ENCODE measurements at places on chromosomes 7 and 10.
A peak's percentile ranks its signal among the peaks of the same experiment; 100 is the strongest.

DNA sequence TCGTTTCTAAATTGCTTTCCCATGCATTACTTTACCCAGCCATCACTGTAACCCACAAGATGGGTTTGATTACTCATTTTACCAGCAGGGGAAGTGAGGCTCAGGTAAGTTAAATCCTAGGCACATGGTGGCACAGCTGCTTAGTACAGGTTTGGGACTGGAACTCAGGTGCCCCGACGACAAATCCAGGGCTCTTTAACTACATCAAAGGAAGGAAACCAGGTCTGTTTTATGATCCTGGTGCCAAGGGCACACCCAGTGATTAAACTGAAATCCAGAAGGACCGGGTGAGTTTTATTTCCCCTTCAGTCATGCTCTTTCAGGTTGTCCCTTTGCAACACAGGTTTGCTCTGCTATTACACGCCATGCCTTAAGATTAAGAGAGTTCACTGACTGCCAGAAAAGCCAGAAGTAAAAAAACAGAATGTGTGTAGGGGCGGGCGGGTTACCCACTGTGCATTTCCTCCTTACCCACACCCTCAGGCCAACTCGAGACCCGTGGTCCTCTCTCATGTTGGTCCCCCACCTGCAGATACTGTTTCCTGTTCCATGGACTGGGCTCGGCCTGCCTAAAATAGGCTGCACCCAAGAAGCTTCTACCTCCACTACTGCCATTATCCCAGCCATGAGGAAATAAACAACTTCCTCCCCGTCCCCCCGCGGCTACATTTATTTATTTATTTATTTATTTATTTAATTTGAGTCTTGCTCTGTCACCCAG, 55.1 kb upstream of the KDM7A start:
- no peak for DNase-seq

GRCh38 chr10:77685432-77685831, 47.8 kb upstream of the KCNMA1 start:
- DNase-seq, result peak; percentile 65

- DNase-seq, result no peak
Measured at GRCh38 chr7:50212666-50213621, 91.6 kb upstream of the IKZF1 start.

DNA sequence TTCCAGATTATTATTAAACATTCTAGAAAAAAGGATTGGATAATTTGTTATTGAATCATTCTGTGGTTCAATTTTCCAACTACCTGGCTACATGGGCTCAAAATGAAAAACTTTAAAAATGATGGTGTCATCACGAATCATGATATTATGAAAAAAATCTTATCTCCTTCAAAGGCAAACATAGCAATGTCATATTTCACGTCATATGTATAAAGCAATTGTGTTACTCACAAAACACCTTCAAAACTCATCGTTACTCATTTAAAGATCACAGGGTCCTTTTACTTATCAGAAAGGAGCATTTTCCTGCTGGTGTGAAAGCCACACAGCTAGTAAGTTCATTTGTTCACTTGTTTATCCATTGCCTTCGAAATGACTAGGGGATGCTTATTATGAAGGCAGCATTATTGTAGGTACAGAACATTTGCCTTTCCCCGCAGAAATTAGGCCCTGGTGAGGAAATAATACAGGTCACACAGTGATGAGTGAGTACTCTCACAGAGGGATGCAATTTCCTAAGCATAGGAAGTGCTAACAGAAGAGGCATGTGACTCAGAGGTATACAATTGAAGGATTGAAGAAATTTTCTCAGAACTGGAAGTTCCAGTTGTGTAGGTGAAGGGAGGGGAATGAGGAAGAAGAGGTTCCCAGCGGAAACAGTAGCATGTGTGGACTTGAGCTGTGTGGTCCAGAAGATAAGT, 478.7 kb downstream of the INHBA start:
- DNase-seq, result no peak

- no peak for DNase-seq
Measured at GRCh38 chr10:131681122-131681521, 219.7 kb upstream of the PPP2R2D start.

DNA sequence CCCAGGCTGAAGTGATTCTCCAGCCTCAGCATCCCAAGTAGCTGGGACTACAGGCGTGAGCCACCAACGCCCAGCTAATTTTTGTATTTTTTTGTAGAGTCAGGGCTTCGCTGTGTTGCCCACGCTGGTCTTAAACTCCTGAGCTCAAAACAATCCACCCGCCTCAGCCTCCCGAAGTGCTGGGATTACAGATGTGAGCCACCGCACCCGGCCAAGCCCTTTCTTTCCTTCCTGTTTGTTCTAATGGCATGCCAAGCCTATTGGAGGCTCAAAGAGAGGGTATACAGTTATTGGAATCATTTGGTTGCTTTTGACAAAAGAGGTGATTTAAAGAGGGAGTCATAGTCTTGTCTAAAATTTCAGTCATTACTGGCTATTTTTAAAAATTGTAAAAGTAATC, 46.0 kb upstream of the TRIM8 start:
- DNase-seq, result no peak

All from NCI-H1105 (cell line).